ENCODE measurements at places on chromosomes 4 and X. TPM values are rescaled to one million over a fixed set of nuclear protein-coding genes. Genes with fewer than 3 reads are reported as not detected.

HTRA3 gene
- total RNA-seq, result 33.8 TPM

GAGE2A gene
- not detected for total RNA-seq

RAB9B gene
- 21.1 TPM for total RNA-seq

RASL11B gene
- 12.2 TPM for total RNA-seq

ARHGAP10 gene
- total RNA-seq, result 43.5 TPM

YY2 gene
- total RNA-seq, result 0.98 TPM

STK26 gene
- total RNA-seq, result 4.7 TPM

GYG2 gene
- total RNA-seq, result 4.3 TPM

ALAS2 gene
- 9.8 TPM for total RNA-seq

All from right atrium auricular region (tissue), 2 donors.